ENCODE measurements at places on chromosomes 3 and 15.

GRCh38 chr15:38651328-38652038, 86.9 kb upstream of the RASGRP1 start:
- no peak for DNase-seq

DNA sequence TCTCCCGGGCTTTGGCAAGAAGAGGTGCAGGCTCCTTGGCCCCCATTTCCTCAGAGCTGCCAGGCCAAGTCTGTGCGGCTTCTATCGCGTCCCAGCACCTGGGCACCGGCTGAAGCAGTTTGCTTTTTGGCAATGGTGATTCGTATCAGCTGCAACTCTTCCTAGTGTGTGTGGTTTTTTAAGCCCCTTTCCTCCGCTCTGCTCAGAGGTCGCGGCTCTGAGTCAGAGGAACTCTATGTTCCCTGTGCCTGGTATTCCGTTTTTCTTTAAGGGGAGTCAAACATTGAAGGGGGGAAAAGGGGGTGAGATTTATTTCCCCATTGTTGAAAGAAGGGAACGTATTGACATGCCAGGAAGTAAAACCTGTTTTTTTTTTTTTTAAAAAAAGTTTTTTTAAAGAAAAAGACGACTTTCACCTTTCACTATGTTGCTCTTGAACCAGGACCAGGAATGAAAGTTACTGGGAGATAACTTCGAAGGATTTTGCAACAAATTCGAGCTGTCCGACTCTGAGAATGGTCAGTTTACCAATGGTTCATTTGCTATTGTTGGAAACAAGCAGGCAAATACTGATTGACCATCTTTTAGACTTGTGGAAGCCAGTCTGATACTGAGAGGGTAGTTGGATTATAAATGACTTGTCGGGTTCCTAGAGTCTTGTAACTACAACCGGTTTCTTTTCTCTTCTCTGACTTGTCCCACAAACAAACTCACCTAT, 1.1 kb downstream of the ARMC8 start:
- no peak for DNase-seq

DNA sequence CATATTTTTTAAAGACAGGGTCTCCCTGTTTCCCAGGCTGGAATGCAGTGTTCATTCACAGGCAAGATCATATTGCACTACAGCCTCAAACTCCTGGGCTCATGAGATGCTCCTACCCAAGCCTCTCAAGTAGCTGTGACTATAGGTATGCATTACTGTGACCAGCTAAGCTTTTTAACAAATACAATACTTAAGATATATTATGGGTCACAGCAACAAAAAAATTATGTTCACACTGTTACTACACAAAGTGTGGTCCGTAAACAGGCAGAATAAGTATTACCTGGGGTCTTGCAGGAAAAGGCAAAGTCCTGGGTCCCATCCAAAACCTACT, 152.5 kb downstream of the VPS13C start:
- DNase-seq, result no peak

GRCh38 chr3:194045289-194045688, 90.7 kb upstream of the HES1 start:
- DNase-seq, result no peak

DNA sequence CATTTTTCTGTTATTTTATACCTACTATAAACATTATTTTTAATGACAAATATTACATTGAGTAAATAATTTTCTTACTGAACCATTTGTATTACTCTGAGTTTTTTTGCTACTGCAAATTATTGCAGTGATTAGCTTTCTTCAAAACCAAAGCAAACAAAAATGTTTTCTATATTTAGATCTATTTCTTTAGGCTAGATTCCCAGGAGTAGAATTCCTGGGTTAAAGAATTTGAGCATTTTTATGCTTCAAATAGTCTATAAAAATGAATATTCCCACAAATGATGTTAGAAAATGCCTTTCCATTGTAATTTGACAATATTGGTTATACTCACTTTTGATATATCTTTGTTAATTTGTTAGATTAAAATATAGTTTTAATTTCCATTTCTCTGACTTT, 76.8 kb downstream of the LEKR1 start:
- DNase-seq, result no peak

DNA sequence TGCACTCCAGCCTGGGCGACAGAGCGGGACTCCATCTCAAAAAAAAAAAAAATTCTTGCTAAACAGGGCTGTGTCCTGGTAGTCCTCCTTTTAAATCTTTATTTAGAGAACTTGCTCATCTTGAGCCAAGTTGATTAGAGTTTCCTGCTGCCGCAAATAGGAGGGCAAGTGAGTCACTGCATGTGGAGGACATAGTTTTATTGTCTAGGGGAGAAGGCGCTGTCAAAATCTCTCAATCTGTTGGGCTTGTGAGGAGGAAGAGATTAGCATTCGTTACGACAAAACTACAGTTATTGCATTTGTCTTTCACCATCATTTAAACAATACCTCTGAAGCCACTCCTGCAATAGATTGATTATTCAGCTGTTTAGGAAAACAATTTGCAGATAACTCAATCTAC, 11.5 kb downstream of the MUC4 start:
- DNase-seq, result no peak

DNA sequence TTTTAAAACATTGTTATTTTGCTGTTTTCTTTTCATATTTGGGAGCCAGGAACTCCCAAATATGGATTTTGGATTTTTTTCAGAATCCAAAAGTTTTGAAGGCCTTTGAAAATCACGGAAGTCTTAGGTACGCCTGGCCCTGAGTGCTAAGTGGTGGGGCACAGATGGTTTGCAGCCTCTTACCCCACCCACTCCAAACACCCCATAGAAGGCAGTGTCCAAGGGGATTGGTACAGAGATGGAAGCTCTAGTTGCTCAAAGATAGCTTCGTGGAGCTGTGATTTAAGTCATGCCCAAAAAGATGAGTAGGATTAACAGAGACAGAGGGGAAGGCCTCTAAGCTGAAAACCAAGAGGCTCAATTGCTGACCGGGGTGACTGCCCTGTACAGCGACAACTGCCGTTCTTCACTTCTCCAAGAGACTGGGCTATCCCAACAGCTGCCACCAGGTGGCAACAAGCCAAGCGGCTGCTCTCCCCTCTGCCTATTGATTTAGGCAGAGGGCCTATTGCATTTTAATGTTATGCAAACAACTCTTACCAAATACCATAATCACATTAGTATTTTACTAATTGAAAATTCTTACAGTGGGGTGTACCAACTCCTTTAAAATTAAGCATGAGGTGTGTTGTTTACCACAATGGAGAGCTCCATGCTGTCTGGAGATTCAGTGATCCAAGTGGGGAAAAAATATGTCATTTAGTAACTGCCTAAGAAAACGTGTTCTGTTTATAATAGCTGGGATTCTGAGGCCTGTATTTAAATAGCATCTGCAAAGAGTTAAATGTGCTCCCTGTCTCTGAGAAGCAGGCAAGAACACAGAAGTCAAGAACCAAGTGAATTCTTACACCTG, 64.0 kb upstream of the C15orf61 start:
- peak; percentile 88 for DNase-seq

- peak; percentile 22 for DNase-seq
These were observed 85.2 kb downstream of the KBTBD8 start for GRCh38 chr3:67083277-67083676.

GRCh38 chr3:61926923-61927322, 365.6 kb downstream of the PTPRG start:
- no peak for DNase-seq

- DNase-seq, result no peak
These were observed 10.2 kb upstream of the DLL4 start for GRCh38 chr15:40918799-40919392.

DNA sequence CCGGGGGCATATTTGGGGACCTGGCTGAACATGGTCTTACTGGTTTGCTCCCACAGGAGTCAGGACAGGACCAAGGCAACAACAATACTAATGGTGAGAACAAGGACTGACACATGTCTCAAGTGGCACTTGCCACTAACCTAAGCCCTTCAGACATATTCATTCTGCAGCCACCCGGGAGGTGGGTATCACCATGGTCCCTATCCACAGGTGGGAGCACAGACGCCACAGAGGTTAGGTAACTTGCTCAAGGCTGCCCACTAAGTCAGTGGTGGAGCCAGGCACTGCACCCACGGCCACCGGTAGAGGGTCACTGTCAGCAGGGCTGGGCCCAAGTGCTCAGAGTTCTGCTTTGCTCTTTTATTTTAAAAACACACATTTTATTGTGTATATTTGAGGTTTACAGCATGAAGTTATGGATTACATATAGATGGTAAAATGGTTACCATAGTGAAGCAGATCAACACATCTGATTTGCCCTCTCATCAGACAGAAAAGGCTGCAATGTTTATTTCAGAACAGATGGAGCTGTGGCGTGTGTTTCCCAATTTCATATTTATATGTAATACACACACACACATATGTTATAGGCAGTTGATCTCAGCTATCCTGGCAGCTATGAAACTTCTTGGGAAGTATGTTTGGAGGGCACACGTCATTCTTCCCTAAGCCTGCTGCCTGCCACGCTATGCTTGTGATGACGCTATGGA, 30.0 kb upstream of the SLC41A3 start:
- DNase-seq, result no peak

GRCh38 chr3:8879347-8879944, 83.8 kb downstream of the RAD18 start:
- no peak for DNase-seq

- no peak for DNase-seq
These were observed 2.2 kb downstream of the ZNF592 start for GRCh38 chr15:84750583-84751092.

- DNase-seq, result no peak
These were observed 11.4 kb upstream of the HTR3E start for GRCh38 chr3:184085389-184085852.

- no peak for DNase-seq
These were observed 240.7 kb upstream of the TBC1D5 start for GRCh38 chr3:17983106-17983505.

GRCh38 chr15:99114511-99115299, 9.8 kb downstream of the SYNM start:
- no peak for DNase-seq

DNA sequence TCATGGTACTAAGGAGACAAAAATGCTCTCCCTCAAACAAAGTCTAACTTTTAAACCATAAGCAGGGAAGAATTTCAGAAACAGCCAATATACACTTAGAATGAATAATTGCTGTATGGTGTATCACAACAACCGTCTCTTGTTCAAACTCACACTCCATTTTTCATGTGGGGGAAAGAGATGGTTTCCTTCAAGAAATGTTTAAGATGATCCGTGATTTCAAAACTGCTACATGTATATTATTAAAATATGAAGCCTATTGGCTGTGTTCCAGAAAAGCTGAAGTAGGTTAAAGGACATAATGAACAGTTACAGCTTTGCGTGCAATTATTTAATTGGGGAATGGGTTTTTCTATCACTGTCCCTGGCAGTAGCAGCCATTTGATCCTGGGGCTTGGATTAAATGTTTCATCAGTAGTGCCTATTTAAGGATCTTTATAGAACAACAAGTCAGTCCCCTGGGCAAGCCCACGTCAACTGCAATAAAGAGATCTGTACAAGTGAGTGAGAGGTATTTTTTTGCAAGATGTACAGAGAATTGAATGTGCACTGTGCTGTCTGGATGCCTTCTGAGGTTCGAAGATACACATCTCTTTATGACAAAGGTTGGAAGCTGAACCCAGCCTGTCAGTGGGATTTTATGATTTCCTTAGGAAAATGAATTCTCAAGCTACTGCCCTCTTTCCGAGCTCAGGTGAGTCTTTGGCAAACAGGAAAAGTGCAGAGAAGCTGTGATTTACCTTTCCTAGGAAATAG, 337.2 kb upstream of the RARB start:
- DNase-seq, result no peak

GRCh38 chr3:131174752-131175151, 148.1 kb downstream of the NEK11 start:
- DNase-seq, result no peak

- no peak for DNase-seq
These were observed 206.0 kb upstream of the KBTBD8 start for GRCh38 chr3:66792086-66792485.

- DNase-seq, result no peak
These were observed 7.7 kb upstream of the DIPK2A start for GRCh38 chr3:143963946-143964345.

GRCh38 chr15:60905587-60905986, 323.5 kb downstream of the RORA start:
- no peak for DNase-seq

- DNase-seq, result no peak
These were observed 25.9 kb downstream of the FOXL2NB start for GRCh38 chr3:138972941-138973340.

Data from stimulated activated CD4-positive, alpha-beta T cell treated with anti-CD3 and anti-CD28 coated beads, Interleukin-4, amount 100 ng/mL, for 48 hours (primary cell).